Effector memory CD8-positive, alpha-beta T cell (primary cell): ENCODE measurements at places on chromosomes 1 and 21.

GRCh38 chr1:222233444-222234158 lies 314.3 kb downstream of the HHIPL2 start:
- DNase-seq = no peak

DNA sequence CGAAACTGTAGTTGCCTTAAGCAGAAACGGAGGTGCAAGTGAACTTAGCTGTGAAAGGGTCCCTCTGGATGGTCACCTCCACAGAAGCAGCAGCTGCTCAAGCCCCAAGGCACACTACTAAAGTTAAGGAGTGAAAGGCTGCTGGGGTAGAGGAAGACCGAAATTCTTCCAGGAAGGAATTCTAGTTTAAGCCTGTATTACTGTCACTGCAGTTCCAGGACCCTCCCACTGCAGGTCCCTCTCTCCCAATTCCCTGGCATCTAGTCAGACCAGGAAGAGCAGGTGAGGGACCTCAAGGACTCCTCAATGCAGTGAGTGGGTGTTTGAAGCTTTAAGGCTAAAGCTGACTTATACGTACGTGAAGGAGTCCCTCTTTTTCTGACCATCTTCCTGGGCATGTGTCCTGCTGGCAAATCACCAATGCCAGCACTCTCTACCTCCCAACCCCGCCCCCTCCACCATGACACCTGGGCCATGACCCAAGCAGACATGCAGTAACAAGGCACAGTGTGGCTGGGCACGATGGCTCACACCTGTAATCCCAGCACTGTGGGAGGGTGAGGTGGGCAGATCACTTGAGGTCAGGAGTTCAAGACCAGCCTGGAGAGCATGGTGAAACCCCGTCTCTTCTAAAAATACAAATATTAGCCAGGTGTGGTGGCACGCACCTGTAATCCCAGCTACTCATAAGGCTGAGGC lies 57.2 kb downstream of the TGFBR3 start:
- DNase-seq = no peak

- peak; percentile 45 for DNase-seq
Observed at GRCh38 chr1:35505911-35506798, 51.0 kb downstream of the KIAA0319L start.

GRCh38 chr1:228471762-228472398 lies 15.3 kb upstream of the RNF187 start:
- no peak for DNase-seq

DNA sequence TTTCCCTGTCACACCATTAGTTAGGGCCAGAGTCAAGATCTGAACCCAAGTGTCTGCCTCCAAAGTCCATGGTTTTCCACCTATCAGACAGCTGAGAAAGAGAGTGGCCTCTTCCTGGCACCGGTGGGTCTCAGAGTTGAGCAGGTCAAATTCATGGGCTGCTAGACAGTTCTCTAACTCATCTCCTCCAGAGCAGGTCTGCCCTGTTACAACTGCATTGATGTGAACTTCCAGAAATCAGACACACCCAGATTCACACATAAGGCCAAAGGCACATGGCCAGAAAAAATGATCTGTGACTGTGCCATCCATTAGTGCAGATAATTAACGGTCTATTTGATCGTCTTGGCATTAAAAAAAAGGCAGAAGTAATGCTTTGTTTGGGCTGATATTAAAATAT lies 17.5 kb downstream of the SMIM12 start:
- DNase-seq = no peak
